Activated CD8-positive, alpha-beta memory T cell treated with anti-CD3 and anti-CD28 coated beads for 48 hours (primary cell): ENCODE measurements at places on chromosomes 1 and 21.

- no peak for DNase-seq
Observed at GRCh38 chr1:183881387-183882131, 76.6 kb downstream of the RGL1 start.

GRCh38 chr1:67273591-67273990, 34.1 kb upstream of the IL12RB2 start:
- DNase-seq: no peak

DNA sequence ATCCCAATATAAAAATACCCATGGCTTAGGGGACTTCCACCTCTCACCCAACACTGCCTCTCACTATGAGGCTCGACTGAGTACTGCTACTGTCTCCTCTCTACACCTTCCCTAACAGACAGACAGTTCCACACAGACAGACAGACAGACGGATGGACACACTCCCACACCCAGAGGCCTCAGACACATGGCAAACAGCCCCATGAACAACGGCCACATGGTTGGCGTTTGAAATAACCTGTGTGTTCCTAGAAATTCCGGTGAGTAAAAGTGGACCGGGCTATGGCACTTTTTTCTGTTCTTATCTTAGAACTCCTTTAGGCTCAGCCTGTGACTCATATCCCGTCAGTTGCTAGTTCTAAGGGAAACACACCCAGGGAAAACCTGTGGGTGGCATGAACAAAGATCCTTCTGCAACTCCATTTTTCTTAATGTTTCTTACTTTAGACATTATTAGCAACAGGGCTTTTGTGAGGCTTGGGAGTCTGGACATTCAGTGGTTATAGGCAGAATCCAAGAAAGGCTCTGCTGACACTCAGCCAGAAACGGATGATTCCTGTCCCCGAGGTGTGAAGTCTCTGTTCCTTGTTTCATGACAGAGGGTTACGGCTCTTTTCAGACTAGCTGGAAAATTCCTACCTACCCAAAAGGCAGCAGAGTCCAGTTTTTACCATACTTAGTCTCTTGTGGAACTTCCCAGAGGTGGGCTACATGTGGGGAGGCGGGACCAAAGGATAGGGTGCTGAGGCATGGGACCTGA, 90.5 kb upstream of the TLR5 start:
- DNase-seq: no peak

DNA sequence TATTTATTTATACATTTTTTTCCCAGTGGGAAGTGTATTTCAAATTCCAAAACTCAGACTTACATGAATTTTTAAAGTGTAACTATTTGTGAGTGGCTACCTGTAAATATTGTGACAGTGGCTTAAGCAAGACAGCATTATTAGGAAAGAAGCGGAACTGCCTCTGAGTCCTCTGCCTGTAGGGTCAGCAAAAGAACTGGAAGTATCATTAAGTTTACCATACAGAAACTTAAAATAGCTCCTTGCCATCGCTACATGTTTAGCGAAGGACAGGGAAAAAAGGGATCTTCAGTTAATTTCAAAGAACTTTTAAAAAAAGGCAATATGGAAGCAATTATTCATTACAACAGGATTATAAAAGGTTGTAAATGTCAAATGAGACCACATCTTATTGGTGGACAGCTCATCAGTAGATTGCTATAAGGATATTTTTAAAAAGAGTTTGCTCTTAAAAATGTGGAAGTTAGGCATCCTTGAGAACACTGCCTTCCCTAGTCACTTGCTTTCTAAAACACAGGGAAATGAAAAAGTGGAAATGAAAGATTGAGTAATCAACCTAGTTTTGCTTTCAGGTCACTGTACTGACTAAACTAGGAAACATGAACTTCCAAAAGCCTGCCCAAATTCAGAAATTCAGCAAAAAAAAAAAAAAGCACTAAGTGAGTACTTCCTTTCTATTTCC, 39.2 kb downstream of the NSL1 start:
- DNase-seq: no peak

- no peak for DNase-seq
Observed at GRCh38 chr1:184480736-184481135, 93.9 kb downstream of the C1orf21 start.

DNA sequence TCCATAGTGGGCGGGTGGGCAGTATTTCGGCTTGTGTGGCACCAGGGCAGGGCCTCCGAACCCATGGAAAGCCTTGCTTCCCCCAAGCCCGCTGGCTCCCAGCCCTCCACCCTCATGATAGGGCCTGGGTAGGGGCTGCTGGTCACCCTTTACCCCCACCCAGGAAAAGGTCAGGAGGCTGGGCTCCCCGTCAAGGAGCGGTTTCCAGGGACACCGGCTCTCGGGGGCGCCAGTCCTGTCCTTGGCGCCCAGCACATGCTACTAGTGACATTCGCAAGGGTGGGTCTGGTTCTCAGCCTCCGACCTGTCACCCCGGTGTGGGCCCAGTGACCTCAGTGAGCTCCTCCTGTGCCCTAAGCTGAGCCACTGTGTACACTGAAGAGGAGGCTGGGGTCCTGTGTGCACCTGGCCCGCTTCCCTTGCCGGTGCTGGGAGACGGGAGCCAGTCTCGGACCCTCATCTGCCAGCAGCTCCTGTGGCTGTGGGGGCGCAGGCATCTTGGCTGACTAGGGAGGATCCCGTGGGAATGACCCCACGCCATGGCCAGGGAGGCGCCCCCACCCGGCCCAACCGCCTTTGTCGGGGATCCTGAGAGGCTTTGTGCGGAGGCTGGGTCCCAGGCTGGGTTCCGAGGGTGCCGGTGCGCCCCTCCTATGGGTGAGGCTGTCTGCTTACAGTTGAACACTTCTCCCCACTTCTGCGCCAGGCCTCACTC, 54.6 kb downstream of the SKI start:
- DNase-seq: no peak

DNA sequence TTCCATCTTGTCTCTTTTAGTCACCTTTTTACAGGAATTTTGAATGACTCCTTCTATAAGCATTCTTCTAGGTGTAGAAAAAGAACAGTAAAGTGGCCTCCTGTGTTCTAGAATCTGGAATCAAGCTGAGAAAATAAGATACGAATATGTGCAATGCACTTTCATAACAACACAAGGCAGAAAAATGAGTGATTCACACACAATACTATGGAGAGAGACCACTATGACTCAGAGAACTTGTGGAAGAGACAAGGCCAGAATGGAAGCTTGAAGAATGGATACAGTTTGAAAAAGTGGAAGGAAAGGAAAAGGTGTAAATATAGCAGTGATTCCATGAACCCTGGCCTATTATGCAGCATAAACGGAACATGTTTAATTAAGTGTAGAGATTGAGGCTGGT, 57.1 kb upstream of the SAMSN1 start:
- no peak for DNase-seq

DNA sequence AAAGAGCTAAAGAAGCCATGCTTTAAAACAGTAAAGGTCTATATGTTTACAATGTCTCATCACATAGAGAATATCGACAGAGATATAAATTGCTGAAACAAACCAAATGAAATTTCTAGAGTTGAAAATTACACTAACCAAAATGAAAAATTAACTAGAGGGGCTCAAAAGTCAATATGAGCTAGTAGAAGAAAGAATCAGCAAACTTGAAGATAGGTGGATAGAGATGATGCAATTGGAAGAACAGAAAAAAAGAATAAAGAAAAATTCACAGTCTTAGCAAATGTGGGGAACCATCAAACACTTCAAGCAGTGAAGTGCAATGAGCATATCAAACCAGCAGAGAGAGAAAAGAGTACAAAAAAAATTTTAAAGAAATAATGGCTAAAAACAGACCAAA, 24.1 kb upstream of the DSCAM start:
- no peak for DNase-seq

DNA sequence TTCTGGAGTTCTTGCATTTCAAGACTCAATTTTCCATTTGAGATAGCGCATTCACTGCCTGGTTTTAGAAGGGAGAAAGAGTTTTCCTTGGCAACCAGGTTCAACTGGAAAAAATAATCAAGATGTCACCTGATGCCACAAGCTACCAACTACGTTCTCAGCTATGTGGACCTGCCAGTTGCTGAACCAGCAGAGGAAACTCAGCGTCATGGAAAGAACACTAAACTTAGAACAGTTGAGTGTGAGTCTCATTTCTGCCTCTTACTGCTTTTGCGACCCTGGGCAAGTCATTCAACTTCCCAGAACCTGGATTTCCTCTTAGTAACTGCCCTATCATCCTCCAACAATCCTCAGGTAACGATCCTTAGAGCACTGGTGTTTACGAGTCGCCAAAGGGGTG, 373.0 kb upstream of the ESRRG start:
- no peak for DNase-seq

DNA sequence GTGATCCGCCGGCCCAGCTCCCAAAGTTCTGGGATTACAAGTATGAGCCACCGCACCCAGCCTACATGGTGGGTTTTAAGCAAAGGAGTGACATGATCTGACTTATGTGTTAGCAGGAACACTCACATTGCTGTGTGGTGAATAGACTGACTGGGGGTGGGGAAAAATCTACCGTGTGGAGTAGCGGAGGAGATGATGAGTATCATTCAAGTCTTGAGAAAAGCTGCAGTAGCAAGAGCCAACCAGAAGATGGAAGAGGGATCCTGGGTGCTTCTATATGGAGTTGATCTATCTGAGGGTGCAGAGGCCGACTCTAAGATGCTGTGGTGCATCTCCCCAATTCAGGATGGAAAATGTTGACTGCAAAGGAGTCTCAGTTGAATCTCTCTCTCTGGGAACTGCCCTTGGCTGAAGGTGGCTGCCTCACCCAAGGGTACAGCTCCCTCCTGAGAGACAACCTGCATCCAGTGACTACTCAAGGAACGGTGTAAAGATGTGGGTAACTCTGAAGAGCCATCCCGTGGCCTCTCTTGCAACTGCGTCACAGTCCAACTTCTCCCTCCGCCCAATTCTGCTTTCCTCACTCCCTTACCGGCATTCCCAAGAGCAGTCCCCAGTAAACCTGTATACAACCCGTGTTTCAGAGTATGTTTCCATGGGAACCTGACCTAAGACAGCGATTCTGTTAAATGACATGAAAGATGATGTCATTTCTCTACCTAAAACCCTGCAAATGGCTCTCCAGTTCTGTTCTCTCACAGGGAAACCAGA, 7.4 kb upstream of the B3GALNT2 start:
- no peak for DNase-seq
